ENCODE measurements at places on chromosomes 3 and 15.

GRCh38 chr3:133258358-133258757 lies 141.5 kb upstream of the BFSP2 start:
- DNase-seq: no peak

- no peak for DNase-seq
Measured at GRCh38 chr15:87981969-87982368, 274.6 kb downstream of the NTRK3 start.

GRCh38 chr3:116001151-116001621 lies 377.9 kb downstream of the GAP43 start:
- no peak for DNase-seq

DNA sequence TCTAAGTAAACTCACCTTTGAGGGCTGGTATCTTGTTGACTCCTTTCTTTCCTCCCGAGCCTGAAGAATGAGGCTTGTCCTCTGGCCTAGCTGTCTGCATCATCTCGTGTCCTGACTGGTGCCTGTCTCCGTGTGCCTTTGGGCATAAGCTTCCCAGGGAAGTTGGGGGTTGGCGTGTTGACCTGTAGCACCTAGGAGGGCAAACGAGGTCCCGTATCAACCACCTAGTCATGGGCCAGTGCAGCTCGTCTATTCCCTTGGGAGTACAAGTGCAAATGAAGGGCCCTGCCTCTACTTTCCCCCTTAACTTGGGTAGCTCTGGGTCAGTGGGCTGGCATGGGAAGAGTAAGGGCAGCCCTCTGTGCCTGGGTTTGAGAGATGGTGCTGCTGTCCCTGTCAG lies 8.7 kb downstream of the TEX264 start:
- DNase-seq: no peak

DNA sequence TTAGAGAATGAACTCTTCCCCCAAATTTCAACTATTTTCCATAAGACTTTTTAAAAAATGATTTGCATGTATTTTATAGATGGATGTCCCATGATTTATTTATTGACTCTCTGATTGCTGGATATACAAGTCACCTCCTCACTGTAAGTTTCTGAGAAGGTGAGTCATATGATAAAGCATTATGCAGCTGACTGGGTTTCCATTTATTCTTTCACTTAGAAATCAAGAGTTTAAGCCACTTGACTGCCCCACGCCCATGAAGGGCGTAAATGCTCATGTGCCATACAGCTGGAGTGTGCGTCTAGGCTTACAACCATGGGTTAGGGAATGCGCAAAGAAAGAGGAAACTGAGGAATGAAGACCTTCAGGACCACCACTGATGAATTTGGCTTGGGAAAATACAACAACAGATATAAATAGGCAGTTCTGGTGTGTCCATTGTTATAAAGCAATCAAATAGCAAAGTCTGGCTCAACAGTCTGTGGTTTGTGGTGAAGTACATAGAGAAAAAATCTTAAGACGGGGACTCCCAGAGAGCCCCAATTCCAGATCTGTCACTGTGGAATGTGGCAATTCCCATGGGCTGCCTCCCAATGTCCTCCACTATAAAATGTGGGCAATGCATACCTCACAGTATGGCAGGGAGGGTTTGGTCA lies 20.3 kb downstream of the SLCO2A1 start:
- DNase-seq: no peak

DNA sequence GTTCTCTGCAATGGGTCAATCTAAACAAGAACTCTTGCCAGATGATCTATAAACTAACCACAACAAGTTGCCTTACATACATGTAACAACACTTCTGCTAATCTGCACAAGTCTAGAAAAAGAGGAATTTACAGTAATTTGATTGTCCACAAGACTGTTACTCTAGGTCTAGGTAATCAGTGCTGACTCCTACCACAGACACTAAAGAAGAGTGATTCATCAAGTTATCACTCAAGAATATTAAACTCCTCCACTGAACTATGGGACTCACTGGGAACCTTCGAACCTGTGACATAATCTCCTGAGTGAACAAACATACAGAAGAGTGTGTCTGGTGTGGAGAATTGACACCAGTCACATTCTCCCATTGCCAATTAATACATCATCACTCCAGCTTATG lies 138.3 kb downstream of the ANXA2 start:
- DNase-seq: no peak

DNA sequence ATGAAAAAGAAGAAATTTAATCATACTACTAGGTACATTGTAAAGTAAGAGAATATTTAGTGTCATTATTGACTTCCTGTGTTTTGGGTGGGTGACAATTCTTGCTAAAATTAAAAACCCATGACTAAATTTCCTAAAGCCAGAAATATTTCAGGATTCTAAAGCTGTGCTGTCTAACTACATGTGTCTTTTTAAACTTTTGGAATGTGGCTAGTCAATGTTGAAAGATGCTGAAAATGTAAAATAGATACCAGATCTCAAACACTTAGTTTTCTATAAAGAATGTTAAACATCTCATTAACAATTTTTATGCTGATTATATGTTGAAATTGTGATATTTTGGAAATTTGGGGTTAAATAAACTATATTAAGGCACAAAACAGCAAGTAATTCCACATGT lies 308.9 kb upstream of the TMCO5A start:
- no peak for DNase-seq

DNA sequence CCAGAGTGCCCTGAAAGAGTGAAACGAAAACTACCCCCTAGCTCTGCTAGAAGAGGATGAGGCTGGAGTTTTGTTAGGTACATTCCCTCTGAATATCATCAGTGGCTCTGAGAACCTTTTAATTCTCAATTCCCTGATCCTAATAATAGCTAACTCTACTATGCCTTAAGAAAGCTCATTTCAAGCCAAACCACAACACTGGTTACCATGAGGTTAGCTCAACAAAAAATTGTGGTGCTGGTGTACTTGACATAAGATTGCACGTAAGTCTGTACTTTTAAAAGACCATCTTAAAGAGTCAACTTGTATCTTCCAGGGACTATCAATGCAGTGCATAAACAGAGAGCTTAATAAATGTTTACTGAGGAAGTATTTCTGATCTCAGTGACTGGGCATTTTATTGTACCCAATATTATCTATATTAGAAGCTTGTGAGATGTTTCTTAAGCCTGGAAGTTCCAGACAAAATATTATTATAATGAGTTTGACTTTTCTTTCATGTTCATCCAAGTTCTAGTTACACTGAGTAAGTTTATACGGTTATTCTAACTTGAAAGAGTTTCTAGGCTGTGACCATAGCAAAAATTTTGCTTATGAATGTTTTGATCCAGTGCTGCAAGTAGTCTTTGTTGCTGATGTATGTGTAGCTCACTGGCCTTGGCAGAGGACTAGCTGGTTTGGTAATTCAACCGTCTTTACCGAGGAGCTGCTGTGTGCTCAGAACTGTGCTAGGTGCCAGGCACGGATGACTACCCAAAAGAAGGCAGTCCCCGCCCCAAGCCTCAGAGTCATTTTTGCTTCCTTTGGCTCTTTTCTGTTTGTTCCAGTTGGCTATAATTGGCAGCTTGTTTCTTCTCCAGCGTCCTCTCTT lies 334.4 kb upstream of the TRIM42 start:
- no peak for DNase-seq

GRCh38 chr3:136414476-136414875 lies 164.3 kb downstream of the PCCB start:
- no peak for DNase-seq

- no peak for DNase-seq
Measured at GRCh38 chr3:108060331-108060730, 30.5 kb downstream of the CD47 start.

- DNase-seq: no peak
Measured at GRCh38 chr3:172296248-172296974, 151.8 kb downstream of the GHSR start.

GRCh38 chr3:36319680-36320079 lies 60.6 kb upstream of the STAC start:
- DNase-seq: no peak

GRCh38 chr3:11085093-11085840 lies 69.0 kb upstream of the HRH1 start:
- DNase-seq: no peak

DNA sequence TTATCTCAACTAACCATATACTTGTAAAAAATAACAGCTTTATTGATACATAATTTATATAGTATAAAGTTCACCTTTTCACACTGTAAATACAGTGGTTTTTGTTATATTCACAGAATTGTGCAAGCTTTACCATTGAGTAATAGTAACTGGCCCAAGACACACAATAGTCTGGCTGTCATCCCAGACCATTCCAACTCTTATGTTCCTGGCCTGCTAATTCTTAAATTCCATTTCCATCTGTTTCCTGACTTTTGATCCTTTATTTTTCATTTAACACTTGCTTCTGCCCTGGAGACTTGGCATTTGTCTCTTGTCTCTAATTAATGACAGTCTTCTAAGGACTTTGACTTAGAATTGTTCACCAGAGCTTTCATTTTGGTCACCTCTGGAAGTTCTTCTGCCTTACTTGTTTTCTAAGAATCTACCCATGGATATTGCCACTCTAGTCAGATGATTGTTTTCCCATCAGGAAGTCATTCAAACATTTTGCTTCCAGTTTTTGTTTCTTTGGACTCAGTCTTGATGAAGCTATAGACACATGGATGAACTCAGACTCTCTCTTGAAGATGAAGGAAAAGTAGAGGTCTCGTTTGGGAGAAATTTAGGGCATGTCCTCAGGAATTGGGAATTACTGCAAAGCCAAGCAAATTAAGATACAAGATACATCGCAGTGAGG lies 27.2 kb upstream of the PLSCR4 start:
- no peak for DNase-seq

DNA sequence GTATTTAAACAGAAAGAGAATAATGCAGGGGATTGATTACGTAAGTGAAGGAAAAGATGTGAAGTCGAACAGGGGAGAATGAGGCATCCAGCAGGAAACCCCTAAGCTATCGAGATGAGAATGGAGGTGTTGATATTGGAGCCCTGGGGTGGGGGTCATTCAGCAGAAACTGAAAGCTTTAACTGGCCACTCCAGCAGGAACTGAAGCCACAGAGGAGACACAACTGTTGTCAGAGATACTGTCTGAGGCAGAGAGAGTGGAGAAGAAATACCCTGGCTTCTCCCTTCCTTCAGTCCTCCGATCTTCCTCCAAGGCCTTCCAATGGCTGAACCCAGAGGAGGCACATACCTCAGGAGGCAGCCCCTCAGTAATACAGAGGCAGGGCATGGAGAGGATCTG lies 152.4 kb downstream of the THRB start:
- no peak for DNase-seq

- no peak for DNase-seq
Measured at GRCh38 chr3:150411546-150411945, 3.4 kb downstream of the TSC22D2 start.

DNA sequence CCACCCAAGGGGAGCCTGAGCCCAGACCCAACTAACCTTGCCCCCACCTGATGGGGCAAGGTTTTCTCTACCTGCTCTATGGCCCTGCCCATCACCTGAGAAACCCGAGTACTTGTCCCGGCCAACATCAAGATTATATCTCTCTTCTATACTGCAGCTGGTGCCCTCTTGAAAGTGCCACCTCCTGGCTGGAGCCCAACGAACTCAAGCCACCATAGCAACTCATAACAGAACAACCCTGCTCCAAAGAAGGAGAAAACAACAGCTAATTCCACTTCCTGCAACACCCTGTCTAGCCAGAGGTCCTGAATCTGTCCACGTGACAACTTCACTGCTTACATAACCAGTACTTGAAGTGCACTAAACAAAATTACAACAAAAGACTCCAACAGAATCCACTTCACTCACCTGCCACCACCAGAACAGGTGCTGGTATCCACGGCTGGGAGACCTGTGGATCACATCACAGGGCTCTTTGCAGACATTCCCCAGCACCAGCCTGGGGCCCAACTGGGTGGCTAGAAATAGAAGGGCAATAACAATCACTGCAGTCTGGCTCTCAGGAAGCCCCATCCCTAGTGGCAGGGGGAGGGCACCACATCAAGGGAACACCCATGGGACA lies 49.2 kb downstream of the PIERCE2 start:
- no peak for DNase-seq

DNA sequence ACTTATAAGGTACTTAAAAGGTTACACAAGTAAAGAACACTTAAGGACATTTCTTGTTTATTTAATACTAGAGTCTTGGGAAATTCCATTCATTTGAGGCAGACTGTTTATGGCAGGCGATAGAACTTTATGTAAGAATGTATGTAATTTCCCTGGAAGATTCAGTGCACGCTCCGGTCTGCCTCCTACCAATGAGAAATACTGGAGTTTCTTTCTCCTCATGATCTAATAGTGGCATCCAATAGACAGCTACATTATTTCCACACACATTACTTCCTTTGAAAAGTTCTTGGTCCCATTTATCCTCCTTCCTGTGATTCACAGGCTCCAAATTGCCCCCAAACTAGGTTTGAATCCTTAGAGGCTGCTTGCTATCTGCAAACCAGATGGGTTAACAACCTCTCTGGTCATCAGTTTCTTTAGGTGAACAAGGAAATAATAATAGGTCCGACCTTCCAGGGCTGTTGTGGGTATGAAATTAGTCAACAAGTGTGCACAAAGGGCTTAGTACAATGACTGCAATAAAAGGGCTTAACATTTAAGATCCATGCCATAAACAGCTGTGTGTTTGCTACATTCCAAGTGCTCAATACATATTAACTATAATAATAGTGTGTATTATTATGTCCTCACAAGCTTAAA lies 30.7 kb downstream of the EIF4E3 start:
- no peak for DNase-seq

DNA sequence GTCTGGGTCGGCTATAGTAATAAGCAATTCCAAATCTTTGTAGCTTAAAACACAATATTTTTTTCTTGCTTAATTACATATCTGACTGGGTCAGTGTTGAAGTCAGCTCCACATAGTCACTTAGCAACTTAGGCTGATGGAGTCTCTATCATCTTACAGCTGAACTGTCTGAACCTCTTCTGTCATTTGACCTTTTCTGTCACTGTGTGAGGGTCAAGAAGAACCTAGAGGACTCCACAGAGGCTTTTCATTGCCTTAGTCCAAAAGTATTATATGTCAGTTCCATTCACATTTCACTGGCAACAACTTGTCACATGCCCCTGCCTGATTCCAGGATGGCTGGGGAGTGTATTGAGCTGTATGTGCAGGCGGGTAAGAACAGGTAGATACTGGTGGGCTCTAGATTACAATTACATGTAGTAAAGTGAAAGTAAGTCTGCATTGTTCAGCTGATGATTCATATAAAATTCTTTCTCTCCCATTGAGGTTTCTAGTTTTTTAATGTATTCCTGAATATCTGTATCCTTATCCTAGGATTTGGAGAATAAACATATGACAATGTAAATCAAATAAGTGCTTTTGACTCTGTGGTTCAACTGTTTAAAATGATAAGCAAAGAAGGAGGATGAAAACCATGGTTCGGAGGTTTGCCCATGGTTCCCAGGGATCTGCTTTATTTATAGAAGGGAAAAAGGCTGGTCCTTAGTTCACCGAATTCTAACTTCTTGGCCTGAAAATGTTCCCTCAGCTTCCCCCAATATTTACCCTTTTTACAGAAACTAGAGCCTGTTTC lies 5.8 kb upstream of the ARPP21 start:
- DNase-seq: no peak
